ENCODE measurements at places on chromosomes 16 and 17.
A peak's percentile ranks its signal among the peaks of the same experiment; 100 is the strongest.

GRCh38 chr16:8370374-8371270 lies 219.7 kb downstream of the TMEM114 start:
- peak; percentile 9 for DNase-seq

GRCh38 chr16:85378145-85379040 lies 234.7 kb upstream of the GSE1 start:
- no peak for DNase-seq

- no peak for DNase-seq
These were observed 22.9 kb downstream of the ANKRD40 start for GRCh38 chr17:50684612-50685333.

GRCh38 chr16:80198311-80199299 lies 342.2 kb upstream of the DYNLRB2 start:
- DNase-seq, result peak; percentile 14

DNA sequence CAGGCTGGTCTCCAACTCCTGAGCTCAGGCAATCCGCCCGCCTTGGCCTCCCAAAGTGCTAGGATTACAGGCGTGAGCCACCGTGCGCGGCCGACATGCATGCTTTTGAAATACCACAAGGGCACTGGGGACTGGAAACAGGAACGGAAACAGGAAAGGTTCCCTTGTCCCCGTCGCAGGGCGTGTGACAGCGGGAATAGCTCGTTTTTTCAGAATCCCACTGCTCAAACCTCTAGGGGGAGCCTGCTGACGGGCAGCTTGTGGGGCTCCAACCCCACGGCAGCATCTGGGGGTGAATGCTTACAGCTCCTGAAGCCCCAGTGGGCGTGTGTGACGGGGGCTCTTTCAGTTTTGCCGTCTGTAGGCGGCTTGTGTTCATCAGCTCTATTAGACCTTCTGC lies 18.8 kb upstream of the ASGR2 start:
- DNase-seq, result peak; percentile 25

DNA sequence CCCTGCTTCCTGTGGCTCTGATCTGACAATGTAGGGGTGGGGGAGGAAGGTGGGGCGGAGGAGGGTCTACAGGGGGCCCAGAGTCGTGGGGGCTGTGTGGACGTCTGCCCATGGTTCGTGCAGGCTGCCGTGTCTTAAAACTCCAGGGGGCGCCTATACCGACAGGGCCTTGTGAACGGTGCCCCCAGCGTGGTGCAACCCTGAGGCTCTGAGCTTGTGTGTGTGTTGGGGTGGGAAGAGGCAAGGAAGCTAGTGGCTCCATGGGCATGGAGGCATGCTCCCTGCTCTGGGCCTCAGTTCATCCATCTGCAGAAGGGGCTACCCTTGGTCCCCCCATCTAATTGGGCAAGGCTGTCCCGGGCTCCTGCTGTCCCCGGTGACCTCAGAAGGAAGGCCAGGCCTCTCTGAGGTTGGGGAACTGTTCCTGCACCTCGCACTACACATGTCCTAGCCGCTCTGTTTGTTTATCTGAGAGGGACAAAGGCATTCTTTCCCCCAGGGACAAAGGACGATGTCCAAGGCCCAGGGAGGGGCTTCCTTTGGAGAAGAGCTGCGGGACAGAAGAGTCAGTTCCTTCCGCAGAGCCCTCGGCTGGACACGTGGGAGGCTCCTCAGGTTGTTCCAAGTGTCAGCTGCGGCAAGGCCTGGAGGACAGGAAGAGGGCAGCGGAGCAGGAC lies 13.5 kb downstream of the CA4 start:
- no peak for DNase-seq

DNA sequence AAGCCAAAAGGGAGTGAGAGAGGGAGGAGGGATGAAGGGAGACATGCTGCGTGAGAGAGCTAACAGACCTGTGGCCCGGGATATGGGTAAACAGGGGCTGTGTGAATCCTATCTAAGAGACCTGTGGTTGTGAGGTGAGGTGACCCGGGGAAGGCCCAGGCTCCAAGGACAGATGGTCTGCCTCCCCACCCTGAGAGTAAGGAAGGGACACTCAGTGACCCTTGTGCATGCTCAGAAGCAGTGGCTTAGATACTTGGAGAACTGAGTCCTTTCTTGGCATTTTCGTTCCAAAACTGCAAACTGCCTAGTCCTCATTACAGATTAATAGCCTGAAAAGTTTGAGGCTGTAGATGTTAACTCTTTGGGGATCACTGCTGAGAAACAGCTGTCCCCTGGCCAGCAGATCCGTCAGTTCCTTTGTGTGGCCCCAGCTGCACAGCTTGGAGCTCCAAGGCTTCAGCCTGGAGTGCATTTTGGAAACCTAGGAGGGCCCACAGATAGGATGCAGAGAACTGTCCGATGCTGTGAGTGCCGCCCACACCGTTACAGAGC lies 121.6 kb downstream of the SMG6 start:
- no peak for DNase-seq

- peak; percentile 19 for DNase-seq
These were observed 19.9 kb downstream of the GJD3 start for GRCh38 chr17:40344421-40345160.

DNA sequence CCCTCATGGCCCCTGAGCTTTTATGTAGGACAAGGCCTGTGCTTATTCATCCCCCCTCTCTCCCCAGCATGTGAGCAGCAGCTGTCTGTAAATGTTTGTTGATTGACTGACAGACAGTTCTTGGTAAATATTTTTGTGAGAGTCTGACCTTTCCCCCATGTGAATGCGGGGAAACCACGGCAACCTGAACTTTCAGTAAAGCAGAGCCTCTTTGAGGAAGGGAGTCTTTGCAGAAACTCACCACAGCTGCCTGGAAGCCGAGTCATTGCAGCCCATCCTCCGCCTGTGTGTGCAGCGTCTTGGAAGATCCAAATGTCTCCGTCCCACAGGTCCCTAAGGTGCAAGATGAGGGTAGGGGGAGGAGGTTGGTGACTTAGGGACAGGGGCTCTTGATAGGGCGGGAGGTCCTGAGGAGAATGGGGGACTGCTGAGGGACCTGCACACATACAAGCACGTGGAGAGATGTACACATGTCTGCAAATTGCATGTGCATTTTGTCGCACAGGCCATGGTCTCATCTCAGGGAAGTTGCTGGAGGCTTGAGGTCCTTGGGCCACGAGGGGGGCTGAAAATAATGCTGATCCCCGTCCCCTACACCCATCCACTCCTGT lies 23.0 kb upstream of the IL21R start:
- DNase-seq, result peak; percentile 35

DNA sequence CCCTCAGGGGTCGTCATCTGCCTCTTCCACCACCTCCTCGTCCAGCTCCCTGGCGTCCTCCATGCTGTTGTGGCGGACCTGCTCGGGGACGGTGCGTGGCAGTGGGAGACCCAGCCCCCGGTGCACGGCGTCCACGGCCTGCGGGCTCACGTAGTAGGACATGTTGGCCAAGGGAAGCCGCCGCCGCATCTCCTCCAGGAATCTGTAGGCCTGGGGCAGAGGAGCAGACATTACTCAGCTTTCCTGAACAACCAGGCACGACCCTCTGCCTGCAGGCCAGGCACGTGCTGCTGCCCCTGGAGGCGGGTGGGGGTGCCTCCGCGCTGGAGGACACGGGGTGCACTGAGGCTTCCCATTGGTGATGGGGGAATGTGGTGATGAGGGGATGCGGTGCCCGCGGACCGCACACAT lies 17.8 kb downstream of the TELO2 start:
- no peak for DNase-seq

- no peak for DNase-seq
These were observed 9.0 kb downstream of the ADGRG1 start for GRCh38 chr16:57637424-57637823.

DNA sequence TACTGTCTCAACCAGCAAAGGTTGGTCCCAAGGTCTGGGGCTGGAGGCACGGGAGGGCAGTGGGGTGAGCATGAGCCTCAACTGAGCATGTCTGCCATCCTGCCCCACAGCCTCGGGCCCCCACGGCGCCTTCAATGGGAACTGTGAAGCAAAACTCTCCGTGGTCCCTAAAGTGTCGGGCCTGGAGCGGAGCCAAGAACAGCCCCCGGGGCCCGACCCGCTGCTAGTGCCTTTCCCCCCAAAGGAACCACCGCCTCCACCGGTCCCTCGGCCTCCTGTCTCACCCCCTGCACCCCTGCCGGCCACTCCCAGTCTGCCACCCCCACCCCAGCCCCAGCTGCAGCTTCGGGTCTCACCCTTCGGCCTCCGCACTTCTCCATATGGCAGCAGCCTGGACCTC lies 4.2 kb downstream of the FBRS start:
- DNase-seq, result no peak

GRCh38 chr16:82081264-82081663 lies 46.2 kb downstream of the HSD17B2 start:
- DNase-seq, result no peak

GRCh38 chr17:9158544-9159452 lies 137.5 kb downstream of the NTN1 start:
- DNase-seq, result no peak

- DNase-seq, result no peak
These were observed 155.3 kb downstream of the AIPL1 start for GRCh38 chr17:6279659-6280058.

DNA sequence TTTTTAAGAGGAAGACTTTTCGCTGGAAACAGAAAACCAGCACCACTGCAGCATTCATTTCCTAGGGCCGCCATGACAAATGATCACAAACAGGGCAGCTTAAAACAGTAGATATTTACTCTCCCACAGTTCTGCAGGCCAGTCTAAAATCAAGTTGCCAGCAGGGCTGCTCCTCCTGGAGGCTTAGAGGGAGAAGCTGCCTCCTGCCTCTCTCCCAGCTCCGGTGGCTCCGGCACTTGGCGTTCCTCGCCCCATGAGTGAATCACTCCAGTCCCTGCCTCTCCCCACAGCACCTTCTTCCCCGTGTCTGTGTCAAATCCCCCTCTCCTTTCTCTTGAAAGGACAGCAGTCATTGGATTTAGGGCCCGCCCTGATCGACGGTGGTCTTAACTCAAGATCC lies 72.1 kb downstream of the SOCS1 start:
- DNase-seq, result no peak

DNA sequence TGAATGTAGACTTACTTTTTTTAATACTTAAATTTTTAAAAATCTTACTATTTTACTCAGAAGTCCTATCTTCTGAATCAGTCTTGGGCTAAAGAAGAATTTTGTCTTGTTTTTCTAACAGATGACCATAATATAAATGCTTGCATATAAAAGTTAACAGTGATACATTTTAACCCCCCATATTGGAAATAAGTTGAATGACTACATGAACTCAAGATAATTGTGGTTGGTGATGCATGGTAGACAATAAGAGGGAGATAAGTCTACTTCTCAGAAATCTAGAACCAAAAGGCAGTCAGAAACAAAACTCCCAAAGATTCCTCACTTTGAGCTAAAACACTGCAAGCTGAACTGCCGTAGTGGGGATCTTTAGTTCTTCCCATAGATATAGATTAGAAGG lies 868.4 kb upstream of the SOX9 start:
- DNase-seq, result no peak

DNA sequence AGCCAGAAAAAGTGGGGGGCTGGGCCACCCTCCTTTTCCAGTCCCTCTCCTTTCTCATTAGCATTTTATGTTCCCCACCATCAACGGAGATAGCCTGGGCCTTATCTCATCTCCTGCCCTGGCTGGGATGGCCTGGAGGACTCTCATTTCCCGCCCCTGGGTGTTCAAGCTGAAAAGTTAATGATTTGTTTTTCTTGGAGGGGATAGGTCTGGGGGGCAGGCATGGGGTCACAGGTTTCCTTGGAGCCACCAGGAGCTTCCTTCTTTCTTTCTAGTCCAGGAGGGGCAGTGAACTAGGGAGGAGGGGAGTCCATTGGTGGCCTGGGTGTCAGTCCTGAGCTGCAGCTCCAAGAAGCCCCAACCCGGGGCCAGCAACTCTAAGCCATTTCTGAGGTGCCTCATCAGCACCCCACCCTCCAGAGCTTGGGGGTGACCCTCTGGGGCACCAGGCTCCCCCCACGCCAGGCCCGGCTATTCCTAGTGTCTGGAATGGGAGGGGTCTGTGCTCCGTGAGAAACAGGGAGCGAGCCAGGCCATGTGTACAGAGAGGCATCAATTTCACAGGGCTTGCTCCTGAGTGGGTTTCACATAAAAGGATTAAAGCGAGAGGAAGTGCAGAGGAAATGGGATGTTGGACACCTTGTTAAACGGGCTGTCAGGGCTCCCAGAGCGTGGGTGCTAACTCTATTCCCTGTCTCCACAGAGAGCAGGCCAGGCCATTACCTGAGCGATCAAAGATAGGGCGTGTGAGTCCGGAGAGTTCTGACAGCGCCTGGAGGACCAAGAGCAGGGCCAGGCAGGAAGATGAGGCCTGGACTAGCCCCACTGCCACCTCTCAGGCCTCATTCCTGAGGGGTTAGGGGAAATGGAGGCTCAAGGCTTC lies 90.6 kb upstream of the LHX1 start:
- DNase-seq, result no peak

- DNase-seq, result no peak
These were observed 43.2 kb upstream of the DNAJA2 start for GRCh38 chr16:47016700-47017133.

GRCh38 chr16:56181401-56181800 lies 9.9 kb upstream of the GNAO1 start:
- no peak for DNase-seq

GRCh38 chr17:16061631-16062030 lies 62.0 kb downstream of the TTC19 start:
- no peak for DNase-seq

GRCh38 chr17:75776386-75777295 lies 8.0 kb upstream of the UNK start:
- peak; percentile 12 for DNase-seq

DNA sequence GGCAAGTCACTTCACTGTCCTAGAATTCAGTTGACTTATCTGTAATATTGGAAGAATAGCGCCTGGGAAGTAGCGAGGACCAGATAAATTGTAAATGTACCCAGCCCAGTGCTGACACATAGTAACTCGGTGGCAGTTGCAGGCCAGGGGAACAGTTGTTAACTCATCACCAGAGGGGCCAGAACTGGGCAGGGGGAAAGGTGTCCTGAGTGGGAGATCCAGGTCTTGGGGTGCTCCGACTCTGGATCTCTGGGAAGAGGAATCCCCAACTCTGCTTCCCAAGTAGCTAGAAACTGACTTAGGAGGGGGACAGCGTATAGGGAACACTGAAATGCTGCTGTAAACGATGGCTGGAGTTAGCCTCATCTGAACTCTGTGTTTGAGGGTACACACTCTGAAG lies 23.0 kb downstream of the BCL7C start:
- no peak for DNase-seq

GRCh38 chr17:55420776-55421178 lies 858 bp downstream of the MMD start:
- peak; percentile 34 for DNase-seq
